Astrocyte of the cerebellum (primary cell): ENCODE measurements at places on chromosomes 16 and 17.

DNA sequence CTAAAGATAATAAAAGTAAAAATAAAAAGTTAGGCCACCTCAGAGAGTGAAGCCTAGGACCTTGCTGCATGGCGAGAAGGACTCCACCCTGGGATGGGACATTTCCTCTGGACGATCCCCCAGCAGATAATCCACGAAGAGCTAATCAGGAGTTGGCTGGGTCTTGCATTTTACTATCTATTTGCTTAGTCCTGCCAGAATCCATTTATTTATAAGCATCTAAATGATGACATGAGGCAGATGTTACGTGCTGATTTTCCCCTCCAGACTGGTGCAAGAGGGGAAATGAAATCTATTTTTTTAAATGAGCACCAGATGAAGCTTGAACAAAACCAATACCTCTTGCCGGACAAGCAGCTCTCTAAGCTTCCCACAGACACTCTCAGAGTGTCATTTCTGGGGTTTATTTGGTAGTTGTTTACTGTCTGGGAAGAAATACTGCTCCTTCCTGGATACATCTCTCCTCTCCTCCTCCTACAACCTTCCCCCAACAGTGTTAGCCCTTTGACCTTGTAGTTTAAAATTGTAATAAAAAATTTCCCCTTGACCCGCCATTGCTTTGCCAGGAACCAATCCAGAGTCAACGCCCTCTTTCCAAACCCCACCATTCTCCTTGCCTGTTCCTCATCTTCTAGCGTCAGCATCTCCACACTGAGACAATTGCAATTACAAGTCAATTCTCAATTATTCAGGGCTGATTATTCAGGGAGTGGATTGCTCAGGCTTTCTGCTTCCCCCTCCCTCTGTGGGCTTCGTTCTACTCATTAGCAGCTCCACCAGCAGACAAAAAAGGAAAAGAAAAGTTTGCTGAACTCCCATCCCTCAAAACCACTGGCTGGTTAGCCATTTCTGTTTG, 63.0 kb downstream of the GSG1L start:
- DNase-seq, result no peak

GRCh38 chr17:64003526-64004121, 5.5 kb downstream of the PRR29 start:
- DNase-seq, result no peak

DNA sequence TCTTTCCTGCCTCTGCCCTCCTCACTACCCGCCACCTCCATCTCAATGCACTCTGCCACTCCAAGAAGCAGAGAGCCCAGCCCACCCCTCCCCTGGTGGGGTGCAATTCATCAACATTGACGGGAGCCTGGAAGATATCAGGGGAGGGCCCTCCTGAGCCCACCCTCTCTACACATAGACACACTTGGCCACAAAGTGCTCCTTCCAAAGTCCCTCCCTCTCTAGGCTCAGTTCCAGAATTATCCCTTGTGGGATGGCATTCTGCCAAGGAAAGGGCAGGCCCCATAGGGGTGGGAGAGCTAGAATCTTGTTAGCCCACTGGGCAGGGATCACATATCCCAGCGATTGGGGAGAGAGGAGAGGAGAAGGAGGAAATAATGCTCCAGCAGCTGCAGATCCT, 66.2 kb downstream of the TMEM132E start:
- DNase-seq, result no peak

DNA sequence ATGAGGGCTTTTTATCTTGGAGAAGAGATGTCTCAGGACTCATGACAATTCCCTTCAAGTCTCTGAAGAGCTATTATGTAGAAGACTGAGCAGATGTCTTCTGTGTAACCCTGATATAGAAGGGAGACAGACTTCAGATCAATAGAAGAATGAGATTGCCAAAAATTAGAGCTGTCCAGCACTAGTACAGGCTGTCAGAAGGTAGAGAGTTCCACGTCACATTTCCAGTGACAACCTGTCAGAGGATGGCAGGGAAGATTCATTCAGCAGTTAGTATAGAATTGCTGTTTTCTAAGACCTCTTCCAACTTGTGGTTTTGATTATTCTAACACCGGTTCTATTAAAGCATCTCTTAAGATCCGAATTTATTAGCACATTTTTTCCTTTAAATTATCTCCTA, 520.6 kb downstream of the RBFOX1 start:
- DNase-seq, result no peak

DNA sequence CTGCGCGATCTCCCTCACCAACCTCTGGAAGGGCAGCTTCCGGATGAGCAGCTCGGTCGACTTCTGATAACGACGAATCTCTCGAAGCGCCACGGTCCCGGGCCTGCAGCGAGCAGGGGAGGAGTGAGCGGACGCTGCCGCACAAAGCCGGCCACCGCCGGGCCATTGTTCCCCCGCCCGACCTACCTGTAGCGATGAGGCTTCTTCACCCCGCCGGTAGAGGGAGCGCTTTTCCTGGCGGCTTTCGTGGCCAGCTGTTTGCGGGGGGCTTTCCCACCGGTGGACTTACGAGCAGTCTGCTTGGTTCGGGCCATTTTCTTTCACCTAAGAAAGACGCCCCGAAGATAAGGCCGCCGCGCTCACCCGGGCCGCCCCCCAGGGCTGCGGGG, 5.8 kb upstream of the UNK start:
- no peak for DNase-seq
